ENCODE measurements at places on chromosomes 7 and 10.

DNA sequence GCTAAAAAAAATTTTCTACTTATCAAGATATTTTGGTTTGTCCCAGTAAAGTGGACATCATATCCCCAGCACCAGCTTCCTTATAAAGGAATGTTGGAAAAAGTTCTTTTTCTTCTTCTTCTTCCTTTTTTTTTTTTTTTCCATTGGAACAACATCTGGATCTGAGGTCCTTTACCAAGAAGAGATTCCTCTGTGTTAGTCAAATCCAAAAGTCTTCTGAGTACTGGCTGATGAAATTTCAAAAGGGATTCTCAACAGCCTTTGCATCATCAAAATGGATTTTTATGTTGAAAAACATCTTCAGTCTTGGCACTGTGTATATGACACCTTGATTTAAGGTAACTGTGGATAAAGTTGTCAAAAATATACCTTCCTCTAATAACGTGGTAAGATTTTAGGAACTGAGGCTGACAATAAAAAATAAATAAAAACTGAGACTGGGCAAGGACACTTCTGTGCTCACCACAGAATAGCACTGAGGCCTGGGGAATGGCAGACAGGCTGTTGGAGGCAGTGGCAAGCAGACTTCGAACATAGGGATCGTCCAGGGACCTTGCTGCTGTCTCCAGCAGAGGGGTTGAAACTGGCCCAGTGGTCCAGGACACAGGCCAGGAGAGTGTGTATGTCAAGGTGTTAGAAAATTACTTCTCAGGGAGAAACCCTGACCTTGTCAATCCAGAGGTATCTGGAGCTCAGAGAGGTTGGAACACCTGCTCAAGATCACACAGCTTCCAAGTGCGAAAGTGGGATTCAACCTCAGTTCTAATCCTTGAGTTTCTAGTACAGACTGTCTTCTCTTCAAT, 130.4 kb downstream of the PTPN20 start:
- no peak for DNase-seq

GRCh38 chr10:68560943-68561864, 1.1 kb downstream of the TET1 start:
- DNase-seq = no peak

- peak; percentile 46 for DNase-seq
Observed at GRCh38 chr10:30639946-30640786, 10.6 kb upstream of the LYZL2 start.

DNA sequence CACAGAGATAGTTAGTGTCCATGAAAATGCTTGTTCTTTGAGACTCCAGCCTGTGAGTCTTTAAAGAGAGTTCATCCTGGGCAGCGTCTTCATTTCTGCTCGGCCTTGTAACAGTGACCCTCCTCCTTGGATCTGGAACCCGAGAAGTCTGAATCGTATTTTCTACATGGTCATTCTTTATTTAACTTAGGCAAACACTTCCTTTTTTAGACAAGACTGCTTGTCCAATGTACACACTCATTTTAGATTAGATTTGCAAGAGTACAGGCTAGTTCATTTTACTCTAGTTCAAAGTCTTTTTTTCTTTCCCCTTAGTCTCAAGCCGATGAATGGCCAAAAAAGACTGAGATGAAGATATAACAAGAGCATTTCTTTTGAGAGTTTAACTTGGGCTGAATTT, 133.5 kb downstream of the CHN2 start:
- DNase-seq = no peak

DNA sequence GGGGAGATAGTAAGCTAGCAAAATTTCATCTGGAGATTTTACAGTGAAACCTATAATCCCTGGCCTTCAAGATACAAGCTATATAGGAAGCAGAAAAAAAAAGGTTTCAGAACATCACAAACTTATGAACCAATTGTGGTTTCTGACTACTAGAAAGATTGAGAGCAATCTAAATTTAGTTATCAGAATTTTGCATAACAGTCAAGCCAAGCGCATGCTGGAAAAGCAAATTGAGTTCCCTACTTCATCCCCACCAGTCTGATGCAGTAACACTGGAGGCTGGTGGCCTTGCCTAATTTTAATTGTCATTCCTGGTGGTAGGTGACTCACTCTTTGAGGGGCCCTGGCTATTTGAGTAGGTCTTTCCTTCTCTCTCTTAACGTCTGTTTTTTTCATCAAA, 46.3 kb upstream of the ELMO1 start:
- DNase-seq = no peak

DNA sequence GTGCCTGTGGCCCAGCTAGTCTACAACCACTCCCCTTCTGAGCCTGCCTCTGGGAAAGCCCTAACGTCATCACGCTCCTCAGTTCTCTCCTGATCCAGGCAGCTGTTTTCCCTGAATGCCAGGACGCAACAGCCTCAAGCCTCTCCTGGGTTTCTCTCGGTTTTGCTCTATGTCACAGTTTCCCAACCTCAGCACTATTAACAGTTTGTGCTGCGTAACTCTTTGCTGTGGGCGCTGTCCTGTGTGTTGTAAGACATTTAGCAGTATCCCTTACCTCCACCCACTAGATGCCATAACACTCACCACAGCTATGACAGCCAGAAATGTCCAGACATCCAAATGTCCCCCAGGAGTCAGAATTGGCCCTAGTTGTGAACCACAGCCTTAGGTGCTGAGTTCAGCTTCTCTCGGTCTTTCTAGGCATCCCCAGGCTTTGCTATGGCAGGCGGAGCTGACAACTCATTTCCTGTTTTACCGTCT, 226.3 kb upstream of the NPVF start:
- no peak for DNase-seq

GRCh38 chr10:100984672-100985177, 2.6 kb downstream of the MRPL43 start:
- DNase-seq = no peak

- no peak for DNase-seq
Observed at GRCh38 chr7:116621649-116622048, 50.3 kb upstream of the MET start.

DNA sequence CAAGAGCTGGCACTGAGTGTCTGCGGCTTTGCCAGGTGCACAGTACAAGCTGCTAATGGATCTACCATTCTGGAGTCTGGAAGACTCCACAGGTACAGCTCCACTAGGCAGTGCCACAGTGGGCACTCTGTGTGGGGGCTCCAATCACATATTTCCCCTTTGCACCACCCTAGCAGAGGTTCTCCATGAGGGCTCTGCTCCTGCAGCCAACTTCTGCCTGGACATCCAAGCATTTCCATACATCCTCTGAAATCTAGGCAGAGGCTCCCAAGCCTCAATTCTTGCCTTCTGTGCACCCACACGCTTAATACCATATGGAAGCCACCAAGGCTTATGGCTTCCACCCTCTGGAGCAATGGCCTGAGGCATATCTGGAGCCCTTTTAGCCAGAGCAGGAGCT, 29.2 kb downstream of the IQUB start:
- DNase-seq = no peak

DNA sequence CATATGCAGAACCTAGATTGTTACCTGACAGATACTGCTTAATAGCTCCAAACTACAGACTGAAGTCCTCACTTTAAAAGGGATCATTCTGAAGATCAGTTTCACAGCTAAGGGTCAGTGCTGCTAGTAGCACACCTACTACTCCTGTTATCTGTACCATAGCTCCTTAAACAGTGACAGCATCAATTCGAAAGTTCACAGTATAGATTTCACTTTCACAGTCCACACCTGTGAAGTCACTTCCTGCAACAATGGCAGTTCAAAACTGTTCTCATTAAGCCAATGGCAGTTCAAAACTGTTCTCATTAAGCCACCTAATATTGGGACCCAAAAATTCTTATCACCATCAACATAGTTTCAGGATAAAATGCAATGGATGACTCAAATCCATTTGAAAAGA, 10.7 kb upstream of the FHIP2A start:
- peak; percentile 27 for DNase-seq

GRCh38 chr7:122217125-122217524, 73.1 kb upstream of the AASS start:
- DNase-seq = no peak

DNA sequence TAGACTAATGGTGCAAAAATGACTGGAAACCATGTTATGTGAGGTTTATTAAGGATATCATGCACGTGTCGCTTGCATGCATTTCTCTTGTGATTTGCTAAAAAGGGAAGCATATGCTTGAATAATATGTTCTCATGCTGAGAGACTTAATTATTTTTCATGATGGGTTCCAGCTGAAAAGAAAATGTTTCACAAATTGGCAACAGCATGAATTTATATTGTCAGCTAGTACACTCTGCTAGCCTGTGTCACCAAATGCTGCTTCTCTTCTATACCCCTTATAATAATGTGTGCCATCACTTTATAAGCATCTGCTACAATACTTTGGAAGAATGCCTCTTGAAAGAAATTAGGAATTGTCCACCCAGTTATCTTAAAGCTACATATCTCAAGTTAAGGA, 63.0 kb downstream of the GNAI1 start:
- DNase-seq = no peak

DNA sequence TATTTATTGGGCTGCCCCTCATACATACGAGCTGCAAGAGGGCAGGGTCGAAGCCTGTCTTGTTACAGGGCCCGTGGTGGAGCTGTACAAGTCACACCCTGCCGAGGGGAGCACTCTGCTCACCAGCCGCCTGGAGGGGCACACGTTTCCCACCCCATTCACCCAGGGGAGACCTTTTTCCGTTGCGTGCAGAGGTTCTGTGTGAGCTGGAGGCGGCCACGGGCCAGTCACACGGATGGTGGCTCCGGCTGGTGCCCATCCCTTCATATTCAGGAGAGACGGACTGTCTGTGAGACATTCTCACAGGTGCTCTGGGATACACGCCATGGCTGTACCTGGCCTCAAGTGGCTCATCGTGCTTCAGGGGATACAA, 47.9 kb upstream of the FAM20C start:
- no peak for DNase-seq

GRCh38 chr10:49762566-49762877, 399 bp upstream of the OGDHL start:
- DNase-seq = no peak

All from CD4-positive, alpha-beta T cell treated with Interleukin-12 subunit alpha and Interleukin-12 subunit beta, for 1 hour (primary cell).